ENCODE measurements at places on chromosomes 12 and 14.

GRCh38 chr14:64645220-64645892 lies 58.9 kb upstream of the PLEKHG3 start:
- DNase-seq: no peak

DNA sequence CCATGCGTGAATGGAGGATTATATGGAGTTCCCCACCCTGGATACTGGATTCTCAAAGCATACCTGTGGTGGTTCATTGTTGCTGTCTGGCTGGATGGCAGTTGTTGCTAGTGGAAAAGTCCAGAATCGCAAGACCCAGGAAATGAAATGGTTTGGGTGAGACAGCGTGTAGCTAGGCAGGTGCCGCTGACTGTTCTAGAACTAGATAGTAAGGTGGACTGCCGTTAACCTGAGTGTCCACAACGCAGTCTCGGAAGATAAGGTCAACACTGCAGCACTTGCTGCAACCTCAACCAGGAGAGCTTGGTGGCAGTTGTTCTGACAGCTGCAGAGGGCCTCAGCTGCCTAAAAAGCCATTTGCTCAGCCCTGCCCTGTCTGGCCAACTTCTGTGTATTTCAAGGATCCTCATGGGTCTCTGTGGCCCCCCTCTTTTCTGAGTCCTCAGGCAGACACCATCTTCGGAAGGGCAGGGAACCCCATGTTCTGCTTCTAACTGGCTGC lies 15.5 kb upstream of the IRF2BPL start:
- no peak for DNase-seq

DNA sequence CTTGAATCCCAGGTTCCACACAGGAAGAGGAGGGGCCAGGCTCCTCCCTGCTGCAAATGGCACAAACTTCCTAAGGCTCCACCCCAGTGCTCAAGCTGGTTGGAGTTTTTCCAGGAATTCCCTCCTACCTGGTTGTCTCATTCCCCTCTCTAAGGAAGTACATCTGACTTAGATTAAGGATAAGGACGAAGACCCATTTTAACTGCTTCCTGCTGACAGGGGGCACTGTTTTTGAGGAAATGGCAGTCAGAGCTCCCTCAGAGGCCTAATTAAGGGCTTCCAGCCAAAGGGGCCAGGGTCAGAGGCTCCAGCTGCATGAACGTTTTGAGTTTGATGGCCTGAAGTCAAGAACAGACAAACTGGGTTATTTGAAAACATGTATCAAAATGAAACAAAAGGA lies 1084.7 kb downstream of the SLC6A15 start:
- no peak for DNase-seq

- no peak for DNase-seq
These were observed 41.0 kb downstream of the HSD17B6 start for GRCh38 chr12:56804169-56804568.

GRCh38 chr12:28388879-28389278 lies 198.6 kb downstream of the CCDC91 start:
- no peak for DNase-seq

- no peak for DNase-seq
These were observed 33.5 kb downstream of the DAD1 start for GRCh38 chr14:22555384-22556011.

All from cerebellar nuclear complex (tissue), 1 donor.